ENCODE measurements at places on chromosomes 2 and 18.

DNA sequence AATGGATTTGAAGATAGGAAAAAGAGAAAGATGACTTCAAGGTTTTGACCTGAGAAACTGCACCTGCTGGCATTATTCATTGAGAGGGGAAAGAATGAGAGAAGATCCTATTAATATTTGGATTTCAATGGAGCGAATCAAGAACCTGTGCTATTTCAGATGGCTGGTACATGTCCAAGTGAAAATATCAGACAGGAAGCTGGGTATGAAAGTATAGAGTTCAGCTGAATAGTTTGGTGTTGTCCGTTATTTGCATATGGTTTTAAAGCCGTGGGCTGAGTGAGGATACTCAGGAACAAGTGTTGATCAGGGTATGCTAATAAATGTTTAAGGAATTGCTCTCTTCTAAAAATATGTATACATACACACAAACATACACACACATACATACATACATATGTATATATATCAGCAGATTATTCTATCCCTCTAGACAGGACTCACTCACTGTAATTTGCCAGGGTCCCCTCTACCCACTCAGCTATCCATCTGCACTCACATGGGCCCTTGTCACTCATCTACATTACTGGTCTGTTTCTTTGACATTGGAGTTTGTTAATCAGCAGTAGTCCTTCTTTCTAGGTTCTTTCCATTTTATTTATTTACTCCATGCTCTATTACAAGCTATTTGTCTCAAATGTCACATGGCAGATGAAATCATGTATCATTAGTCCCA is 33.9 kb upstream of the IKZF2 start:
- no peak for DNase-seq

DNA sequence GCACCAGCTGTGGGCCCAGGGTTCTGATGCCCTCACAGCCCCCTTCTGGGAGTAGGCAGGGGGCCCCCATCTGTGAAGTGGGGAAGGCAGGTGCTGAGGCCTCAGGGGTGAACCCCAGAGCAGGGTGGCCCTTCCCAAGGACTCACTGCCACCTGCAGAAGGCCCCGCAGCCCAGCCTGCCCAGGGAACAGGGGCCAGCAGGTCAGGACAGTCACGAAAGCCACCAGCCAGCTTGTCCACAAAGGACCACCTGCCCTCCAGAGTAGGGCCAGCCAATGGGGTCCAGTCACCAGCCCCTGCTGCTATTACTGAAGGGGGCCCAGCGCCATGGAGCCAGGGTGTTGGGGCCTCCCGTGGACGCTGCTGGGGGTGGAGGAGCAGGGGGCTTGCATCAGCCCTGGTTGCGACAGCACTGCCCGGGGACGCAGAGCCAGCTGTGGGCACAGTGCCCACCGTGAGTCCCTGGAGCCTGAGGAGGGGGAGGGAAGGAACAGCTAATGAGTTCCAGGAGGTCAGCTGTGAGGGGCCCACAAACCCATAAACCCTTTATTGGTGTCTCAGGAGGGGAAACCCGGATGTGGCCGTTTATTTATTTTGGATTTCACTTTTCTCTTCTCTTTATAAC is 11.5 kb upstream of the SNED1 start:
- DNase-seq = no peak

- no peak for DNase-seq
Observed at GRCh38 chr2:3517948-3518495, 1.3 kb downstream of the ADI1 start.

DNA sequence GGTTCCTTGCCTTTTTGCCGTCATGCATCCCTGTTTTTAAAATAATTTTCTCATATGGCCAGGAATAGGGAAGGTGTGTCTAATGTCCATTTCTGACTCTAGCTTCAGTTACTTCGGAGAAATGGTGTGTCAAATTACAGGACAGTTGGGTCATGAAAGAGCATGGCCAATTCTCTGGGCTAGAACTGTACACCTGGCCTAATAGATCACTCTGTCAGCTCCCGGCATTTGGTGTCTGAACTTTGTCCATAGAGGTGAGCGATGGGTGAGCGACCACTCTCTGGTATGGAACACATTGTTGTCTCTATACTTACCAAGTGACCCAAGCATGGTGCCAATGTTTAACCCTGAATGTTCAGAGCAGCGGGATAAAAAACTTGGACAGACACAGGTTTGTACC is 38.3 kb upstream of the ASB18 start:
- no peak for DNase-seq

DNA sequence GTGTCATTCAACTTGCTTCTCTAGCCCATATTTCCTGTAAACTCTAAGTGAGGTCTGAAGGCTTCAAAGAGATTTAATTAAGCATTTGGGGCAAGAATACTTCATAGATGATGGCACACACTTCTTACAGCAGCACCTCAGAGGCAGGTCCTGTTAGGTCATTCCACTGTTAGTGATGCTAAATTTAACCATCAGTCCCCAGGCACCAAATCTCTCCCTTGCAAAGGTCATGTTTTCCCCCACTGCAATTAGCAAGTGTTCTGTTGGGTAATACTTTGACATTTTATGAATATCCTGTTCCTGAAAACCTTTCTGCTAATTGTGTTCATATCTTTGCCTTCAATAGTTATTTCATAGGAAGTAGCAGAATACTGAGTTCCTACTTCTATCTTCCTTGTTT is 117.0 kb downstream of the STK39 start:
- no peak for DNase-seq

- no peak for DNase-seq
Observed at GRCh38 chr18:11005528-11005927, 143.8 kb downstream of the PIEZO2 start.

Data from CD4-positive, alpha-beta T cell treated with Interleukin-4 for 4 hours (primary cell).